Activated CD4-positive, CD25-positive, alpha-beta regulatory T cell (primary cell): ENCODE measurements at places on chromosomes 2 and 18.

DNA sequence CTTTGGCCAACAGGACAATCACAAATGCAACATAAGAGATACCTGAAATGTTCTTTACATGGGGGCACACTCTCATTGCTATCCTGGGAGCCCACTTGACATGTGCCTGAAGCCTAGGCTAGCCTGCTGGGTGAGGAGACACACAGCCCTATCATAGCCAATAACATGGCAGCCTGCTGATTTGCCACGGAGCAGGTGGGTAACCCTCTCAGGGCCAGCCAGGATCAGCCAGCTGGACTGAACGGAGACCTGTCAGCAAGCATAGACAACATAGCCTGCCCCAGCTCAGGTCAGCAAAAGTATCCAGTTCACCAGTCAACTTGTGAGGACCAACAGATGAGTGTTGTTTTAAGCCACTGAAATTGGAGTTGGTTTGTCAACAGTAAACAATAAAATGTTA lies 566.5 kb downstream of the DCDC2C start:
- DNase-seq = no peak

DNA sequence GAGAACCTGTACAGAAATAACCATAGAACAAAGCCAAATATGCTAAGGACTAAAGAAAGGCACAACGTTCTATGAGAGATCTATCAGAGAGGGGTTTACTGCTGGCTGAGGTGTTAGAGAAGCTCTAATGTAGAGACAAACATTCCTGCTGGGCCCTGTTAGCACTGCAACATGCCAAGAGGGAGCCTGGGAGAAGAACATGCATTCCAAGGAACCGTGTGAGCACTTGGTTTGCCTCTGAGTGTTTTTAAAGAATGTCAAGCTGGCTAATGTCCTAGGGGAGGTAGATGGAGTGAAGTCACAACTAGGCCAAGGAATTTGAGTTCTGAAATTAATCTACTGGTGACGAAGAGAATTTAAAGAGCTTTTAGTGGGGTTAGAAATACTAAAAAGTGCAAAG lies 384.3 kb upstream of the LYPD1 start:
- DNase-seq = no peak

DNA sequence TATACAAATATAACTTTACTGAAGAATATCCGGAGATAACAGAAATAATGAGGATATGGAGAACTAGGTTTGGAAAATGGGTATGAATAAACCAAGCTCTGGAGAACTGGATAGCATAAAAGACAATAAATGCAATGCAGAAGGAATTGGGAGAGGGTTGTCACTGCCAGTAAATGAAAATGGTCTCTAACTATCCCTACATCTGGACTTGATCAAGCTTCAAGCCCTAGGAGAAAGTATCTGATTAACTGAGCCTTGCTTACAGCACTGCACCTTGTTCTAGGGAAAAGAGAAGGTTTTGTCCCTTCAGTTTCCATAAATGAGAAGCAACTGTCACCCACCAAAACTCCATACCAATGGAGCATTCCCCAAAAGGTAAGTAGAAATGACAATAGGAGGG lies 514.6 kb upstream of the ZEB2 start:
- no peak for DNase-seq

DNA sequence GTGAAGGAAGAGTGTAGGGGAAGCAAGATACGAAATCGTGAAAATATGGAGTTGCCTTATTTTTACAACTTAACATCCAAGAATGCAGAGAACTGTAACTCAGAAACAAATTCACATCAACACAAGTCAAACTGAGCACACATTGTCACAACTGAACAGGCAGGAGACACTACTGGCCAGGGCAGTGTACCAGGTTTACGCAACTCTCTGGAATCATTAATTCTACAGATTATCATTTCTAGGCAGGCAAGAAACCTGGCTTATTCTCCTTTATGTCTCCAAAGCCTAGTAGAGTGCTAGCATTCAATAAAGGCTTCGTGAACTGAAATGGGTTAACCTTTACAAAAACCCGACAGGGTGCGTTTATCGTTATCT lies 584 bp downstream of the COA5 start:
- no peak for DNase-seq

DNA sequence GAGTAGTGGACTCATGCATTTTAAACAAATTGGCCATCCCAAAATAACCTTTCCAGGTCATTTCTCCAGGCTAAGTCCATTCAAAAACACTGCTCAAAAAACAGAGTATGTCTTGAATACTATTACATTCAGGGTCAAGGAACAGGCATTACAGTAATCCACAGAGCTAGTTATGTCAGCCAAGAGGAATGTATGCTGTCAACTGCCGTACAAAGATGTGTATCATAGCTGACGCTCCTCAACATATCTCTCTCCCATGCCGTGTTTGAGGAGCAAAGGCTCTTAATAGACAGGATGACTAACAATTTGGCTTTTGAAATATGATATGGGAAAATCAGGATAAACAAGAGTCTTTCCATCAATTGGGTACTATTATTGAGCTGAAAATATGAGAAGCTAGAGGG lies 68.8 kb upstream of the KCTD1 start:
- no peak for DNase-seq

GRCh38 chr2:56128235-56128634 lies 55.6 kb upstream of the CCDC85A start:
- DNase-seq = no peak

- DNase-seq = no peak
These were observed 1315.7 kb upstream of the ZEB2 start for GRCh38 chr2:145835665-145836064.

DNA sequence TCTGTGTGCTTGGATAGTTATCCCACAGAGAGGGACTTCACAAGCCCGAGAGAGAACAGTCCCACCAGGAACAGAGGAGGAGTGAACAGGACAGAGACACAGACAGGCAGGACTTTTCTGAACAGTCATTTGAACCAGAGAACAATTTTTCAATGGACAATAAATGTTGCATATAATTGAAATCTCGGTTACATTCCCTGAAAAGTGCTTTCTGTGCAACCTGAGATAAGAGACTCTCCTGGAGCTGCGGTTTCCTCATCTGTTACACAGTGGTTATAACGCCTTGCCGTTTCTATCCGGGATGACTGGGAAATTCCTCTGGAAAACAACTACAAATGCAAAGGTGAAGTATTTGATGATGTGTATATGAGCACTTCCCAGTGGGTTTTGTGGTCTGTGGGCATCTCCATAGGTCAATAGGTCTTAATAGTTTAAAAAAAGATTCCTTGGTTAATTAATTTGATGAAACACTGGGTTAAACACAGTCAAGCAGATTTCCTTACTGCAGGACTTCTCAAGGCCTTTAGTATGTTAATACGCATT lies 87.2 kb upstream of the HPCAL1 start:
- no peak for DNase-seq

DNA sequence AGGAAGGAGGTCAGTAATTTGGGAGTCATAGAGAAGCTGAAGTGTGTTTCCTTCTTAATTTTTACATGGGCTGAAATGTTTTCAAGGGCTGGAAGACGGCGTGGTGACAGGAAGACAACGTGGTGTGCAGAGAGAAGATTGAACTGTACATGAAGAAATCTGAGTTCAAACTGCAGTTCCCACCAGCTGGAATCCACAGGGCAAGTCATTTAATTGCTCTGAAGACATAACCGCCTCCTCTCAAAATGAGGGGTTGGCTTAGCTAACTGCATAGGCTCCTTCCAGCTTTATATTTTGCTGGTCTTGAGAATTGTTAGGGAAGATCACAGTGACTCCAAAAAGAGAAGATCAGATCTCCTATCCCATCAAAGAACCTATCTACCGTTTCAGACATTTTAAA lies 103.9 kb downstream of the SLC8A1 start:
- DNase-seq = no peak

DNA sequence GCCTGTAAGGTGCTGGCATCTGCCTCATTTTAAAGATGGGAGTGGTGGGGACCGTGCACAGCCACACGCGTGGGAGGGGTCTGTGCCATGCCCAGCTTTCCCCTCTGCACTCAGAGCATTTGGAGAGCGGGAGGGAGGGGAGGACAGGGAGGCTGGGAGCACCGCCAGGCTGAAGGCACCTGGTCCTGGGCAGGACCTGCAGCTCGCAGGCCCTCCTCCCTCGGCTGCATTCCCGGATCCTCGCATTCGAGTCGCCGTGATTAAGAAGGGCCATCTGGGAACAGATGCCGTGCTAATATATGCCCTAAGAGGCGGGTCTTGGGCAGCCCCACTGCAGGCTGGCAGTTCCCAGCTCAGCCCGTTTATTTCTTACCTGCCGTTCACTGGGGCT lies 84.0 kb downstream of the PTGR3 start:
- no peak for DNase-seq

DNA sequence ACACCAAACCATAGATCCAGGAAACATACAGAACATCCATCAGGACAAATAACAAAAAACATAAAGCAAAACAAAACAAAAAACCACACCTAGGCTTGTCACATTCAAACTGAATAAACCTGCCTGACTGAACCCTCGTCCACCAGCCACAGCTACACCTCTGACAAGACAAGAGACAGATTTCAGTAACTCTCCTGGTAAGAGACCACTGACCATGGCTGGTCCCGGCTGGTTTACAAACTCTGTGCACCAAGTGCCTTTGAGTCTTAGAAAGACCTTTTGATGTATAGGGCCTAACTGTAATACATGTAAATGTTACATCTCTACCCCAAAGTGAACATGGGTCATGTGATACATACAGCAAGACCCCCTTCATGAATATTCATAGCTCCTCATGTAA lies 4.8 kb upstream of the SLC66A2 start:
- no peak for DNase-seq

DNA sequence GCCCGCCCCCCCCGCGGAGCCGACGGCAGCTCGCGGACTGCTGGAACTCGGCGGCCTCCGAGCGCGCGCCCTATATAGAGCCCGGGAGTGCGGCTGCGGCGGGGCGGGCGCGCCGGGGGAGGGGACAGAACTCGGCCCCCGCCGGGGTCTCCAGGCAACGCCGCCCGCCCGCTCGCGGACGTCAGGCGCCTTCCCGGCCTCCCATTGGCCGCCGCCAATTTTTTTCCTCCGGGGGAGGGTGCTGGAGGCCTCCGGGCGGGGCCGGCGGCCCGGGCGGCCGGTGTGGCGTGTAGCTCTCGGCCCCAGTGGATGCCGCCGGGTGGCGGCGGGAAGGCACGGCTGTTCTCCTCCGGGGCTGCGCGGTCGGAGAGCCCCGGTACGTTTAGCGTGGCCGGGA lies at the start of gene ZFP36L2:
ZFP36L2 (minus strand) TSS at position 49 of the 397 bp plus-strand sequence. CDS start 291 bp downstream, outside the sequence.
- peak; percentile 85 for DNase-seq

DNA sequence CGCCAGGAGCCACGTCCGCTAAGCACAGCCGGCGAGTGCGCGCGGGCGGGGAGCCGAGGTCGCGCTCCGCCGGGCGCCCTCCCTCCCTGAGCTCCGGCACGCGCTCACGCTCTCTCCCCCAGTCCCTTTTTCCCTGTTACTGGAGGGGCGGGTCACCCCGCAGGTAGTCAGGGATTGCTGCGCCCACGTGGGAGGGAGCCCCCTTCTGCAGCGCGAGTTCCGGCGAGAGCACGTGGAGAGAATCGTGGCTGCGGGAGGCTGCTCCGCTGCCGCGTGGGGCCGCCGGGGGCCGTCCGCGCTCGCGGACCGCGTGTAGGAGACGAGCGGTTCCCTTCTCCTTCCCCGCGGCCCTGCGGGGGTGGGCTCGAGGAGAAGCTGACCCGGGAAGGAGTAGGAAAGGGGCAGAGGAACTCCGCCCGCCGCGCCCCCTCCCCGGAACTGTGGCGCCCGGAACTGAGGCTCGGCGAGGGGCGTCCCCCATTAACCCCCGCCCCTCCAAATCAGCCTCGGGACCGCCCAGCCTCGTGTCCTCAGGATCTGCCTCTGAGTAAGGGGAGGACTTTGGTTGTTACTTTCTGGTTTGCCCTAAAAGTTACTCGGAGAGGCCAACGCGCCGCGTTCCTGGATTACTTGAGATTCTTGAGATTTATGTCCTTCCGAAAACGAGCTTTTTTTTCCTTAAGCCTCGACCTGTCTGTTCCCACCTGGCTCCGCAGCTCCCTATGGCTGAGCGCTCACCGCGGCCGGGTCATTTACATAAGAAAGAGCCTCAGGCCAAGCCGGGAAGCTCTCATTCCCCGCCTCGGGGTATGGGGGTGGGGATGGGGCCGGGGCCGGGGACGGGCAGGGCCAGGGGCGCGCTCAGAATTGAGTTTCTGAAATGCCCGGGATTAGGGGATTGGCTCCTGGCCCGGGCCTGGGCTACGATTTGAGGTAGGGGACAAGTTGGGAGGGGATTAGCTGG lies 1.1 kb downstream of the HK2 start:
- no peak for DNase-seq

DNA sequence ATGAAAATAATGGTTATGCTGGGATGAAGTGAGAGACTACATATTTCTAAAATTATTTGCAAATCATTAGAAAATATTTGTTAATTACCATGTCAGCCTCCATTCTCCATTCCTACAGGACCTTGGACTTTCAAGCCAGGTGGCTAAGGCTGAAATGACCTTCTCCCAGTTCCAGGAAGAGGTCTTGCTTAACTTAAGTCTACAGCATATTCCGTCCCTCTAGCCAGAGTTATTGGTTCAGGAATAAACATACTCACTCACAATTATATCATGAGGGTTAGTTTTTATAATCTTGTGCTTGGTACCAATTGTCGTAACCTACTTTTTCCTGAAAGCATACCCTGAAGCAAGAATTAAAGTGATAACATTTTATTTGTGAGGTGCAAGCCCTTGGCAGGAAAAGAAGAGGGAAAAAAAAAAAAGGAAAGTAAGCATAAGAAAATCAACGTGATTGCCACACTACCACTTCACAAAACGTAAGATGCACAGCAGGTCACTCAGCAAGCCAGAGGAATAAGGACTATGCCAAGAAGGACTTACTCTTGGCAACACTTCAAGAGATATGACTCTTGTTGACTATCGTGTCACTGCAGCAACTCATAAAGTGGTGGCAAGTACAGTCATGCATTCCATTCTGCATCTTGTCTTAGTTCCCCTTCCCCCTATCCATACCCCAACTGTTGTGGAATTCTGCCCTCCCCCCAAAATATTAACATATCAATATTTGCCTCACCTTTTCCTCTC lies 479.1 kb downstream of the MBD2 start:
- no peak for DNase-seq

GRCh38 chr2:49490710-49491109 lies 336.4 kb upstream of the FSHR start:
- no peak for DNase-seq

DNA sequence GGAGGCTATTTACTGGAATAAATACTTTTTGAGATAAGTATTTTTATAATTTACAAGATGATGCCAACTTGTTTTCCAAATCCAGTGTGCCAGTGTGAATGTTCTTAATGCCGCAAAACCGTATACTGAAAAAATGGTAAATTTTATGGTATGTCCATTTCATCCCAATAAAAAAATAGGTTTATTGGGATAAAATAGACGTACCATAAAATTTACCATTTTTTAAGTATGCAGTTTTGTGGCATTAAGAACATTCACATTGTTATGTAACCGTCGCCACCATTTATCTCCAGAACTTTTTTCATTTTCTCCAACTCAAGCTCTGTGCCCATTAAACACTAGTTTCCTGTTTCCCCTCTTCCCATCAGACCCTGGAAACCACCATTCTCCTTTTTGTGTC lies 167.9 kb downstream of the PARD3B start:
- DNase-seq = no peak
